ENCODE measurements at places on chromosomes 5 and 9. TPM values are rescaled to one million over a fixed set of nuclear protein-coding genes. Genes with fewer than 3 reads are reported as not detected.

The SLC45A2 gene
- total RNA-seq, result not detected

The ADGRD2 gene
- not detected for total RNA-seq

The ORM2 gene
- total RNA-seq, result not detected

The TPRN gene
- total RNA-seq, result 5.5 TPM

The LCN15 gene
- not detected for total RNA-seq

The SLCO6A1 gene
- not detected for total RNA-seq

The MSANTD3 gene
- total RNA-seq, result 69.6 TPM

The PCDHA6 gene
- under 0.01 TPM for total RNA-seq

The CACNA1B gene
- total RNA-seq, result not detected

The PCDHA9 gene
- total RNA-seq, result under 0.01 TPM

The PAXX gene
- 18.8 TPM for total RNA-seq

The GPRIN1 gene
- 6.5 TPM for total RNA-seq

The AK6 gene
- total RNA-seq, result 31.6 TPM

The MYOT gene
- total RNA-seq, result not detected

The CARD6 gene
- 20.5 TPM for total RNA-seq
